Mesothelial cell of epicardium (in vitro differentiated cells): ENCODE measurements at places on chromosomes 3 and 15.

- DNase-seq, result no peak
Observed at GRCh38 chr3:71195492-71195891, 388.0 kb downstream of the FOXP1 start.

DNA sequence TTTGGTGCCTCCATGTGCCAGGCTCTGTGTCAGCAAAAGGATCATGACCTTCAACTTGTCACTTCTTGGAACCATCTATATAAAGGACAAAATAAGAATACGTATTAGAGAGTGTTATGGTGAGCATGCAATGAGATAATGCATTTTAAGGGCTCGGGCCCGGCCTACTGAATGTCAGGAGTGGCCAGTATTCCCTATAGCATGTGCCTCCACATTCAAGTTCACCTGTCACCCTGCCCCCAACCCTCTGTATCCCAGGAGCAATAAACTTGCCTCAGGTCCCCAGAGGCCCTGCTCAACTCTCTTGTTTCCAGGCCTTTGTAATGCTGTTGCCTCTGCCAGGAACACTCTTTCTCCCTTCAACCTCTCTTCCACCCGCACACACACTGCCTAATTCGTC, 90.2 kb upstream of the SLC6A11 start:
- DNase-seq, result no peak

DNA sequence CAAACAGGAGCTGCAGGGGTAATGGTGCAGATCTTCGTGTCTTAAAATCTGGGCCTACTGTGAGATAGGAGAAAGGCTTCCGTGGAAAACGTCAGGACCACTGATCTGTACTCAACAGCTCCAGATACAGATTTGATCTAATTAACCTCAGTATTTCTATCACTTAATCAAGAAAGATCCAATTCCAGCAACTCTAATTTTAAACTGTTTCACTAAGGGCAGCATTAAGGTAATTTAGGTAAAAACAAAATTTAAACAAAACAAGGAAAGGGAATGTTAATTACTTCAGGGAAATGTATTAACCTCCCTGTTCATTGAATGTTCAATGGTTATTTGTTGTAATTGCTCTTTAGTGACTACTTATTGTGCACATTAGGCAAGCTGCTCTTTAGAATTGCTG, 26.4 kb upstream of the TTC14 start:
- no peak for DNase-seq

GRCh38 chr3:3087716-3088465, 22.3 kb downstream of the IL5RA start:
- DNase-seq, result no peak

DNA sequence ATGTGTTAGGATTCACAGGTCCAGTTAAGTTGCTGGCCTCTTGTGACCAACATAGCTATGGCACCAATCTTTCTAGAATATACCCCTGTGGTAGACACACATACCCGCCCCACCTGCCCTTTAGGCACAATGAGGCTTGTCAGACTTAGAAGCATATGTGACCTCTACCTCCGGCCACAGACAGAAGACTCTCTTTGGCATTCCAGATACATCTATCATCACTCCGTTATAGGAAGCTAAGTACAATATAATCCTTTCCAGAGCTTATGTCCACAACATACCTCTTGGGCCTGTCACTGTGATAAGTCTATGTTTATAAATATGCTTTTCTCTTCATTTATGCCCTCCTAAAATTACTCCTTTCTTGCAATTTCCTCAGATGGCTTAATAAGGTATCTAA, 39.8 kb downstream of the CD47 start:
- no peak for DNase-seq
